ENCODE measurements at places on chromosomes 6 and 20. TPM values are rescaled to one million over a fixed set of nuclear protein-coding genes. Genes with fewer than 3 reads are reported as not detected.

GRCh38 chr6:81933608-81934051 is 181.1 kb upstream of the TENT5A start:
- DNase-seq: peak; percentile 21

DNA sequence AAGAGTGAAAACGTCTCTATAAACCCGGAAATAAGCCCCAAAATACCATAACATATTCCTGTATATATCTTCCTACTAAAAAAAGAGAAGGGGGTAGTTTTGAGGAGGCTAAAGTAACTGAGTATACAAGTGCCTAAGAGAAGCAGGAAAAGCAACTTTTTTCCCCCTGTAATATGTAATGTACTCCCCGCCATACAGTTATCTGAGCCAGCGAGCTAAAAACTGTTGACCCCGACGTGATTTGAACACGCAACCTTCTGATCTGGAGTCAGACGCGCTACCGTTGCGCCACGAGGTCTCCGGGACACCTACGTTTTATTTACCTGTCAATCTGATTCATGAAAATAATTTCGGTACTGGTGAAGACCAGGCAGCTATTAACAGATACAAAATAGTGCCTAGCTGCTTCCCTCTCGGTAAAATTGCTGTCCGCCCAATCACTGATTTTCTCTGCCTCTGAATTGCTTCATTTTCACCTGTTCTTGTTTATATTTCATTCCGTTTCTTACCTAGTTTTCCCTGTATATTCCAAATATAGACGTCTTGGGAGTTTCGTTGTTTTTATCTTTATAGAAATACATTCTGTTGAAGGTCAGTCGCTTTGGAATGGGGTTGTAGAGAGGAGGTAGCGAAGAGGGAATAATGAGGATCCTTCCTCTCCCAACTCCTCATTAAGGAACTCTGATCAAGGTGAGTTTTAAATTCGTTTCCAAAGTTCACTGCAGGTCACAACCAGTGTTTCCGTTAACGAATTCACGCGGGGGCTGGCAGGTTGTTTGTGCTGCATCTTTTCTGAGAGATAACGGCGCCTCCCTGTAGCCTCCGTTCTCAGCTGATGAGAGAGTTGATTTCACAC is 33.6 kb upstream of the BTN3A2 start:
- DNase-seq: peak; percentile 33

DNA sequence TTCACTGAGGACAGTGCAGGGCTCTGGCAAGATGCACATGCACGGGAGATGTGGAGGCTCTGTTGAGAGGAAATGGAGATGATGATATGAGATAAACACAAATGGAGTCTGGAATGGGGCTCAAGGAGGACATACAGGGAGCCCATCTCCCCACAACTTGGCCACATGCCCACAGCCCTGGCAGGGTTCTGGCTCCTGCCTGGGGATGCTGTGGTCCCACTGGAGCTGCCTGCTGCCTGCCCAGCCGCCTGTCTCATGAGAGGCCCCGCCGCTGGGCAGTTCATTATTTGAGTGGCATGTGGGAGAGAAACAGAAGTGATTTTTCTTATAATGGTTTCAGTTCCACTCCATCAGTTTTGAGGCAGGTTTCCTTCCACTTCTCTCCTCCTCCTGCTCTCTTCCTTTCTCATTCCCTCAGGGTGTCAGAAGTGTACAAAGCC is 133.6 kb upstream of the TRAF3IP2 start:
- DNase-seq: no peak

- no peak for DNase-seq
Measured at GRCh38 chr6:620166-620565, 36.7 kb downstream of the HUS1B start.

- DNase-seq: no peak
Measured at GRCh38 chr20:47606414-47606982, 104.8 kb downstream of the NCOA3 start.

- peak; percentile 44 for DNase-seq
Measured at GRCh38 chr6:157223021-157223430, 100.3 kb downstream of the TMEM242 start.

DNA sequence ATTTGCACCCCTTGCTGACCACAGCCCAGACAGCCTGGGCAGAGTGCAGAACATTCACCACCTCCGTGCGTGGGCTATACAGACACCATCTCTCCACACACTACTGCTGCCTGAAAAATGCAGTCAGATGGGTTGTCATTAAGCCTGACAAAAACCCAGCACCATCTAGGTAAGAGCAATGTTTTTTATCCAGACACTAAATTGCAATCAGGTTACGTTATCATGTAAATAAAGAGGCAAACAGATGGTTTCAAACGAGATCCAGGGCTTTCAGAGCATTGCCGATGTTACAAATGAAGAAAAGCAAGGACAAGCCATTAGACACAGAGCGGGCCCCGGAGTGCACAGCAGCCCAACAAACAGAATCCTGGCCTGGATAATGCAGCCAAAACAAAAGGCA is 269.6 kb downstream of the PKHD1 start:
- DNase-seq: no peak

The BANF2 gene
- total RNA-seq: not detected

The MICB gene
- total RNA-seq: 4.1 TPM
